ENCODE measurements at places on chromosomes 16 and 17.

DNA sequence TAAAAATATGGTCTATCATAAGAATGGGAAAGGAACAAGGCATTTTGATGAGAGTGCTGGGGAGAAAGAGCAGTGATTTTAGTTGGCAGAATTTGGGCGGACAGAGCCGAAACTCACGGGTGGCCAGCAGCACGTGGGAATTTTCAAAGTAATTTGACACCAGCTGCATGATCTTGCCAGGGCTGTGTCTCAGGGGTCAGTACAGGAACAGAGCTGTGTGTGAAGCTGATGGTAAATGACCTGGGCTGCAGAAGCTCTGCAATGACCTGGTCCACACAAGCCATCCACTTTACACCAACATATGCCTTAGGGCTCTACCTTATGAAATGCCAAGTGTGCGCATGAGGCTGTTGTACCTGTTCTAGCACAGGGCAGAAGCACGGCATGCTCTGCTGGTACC, 112.0 kb downstream of the ZFHX3 start:
- no peak for DNase-seq

- no peak for DNase-seq
Measured at GRCh38 chr16:87762071-87762571, 3.7 kb downstream of the KLHDC4 start.

GRCh38 chr17:56159826-56160380, 6.6 kb downstream of the ANKFN1 start:
- DNase-seq = no peak

- no peak for DNase-seq
Measured at GRCh38 chr16:2609827-2610470, 72.1 kb downstream of the PDPK1 start.

DNA sequence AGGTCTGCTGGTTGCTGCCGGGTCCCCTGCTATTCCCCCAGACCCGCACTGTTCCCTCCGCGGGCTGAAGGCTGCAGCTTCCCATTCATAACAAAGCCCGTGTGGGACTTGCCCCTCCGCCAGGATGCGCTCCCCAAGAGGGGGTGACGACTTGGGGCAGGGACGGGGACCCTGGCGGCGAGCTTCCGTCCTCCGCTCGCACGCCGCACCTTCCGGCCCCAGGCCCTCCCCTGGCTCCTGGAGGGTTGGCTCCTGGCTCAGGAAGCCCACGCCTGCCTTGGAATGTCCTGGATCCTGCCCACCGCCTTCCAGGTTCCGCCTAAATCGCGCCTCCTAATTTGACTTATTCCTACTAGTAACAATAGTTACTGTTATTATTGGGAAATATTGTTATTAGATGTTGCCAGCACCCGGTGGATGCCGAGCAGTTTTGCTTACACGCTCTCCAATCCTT, 1.1 kb upstream of the TFAP4 start:
- peak; percentile 73 for DNase-seq

DNA sequence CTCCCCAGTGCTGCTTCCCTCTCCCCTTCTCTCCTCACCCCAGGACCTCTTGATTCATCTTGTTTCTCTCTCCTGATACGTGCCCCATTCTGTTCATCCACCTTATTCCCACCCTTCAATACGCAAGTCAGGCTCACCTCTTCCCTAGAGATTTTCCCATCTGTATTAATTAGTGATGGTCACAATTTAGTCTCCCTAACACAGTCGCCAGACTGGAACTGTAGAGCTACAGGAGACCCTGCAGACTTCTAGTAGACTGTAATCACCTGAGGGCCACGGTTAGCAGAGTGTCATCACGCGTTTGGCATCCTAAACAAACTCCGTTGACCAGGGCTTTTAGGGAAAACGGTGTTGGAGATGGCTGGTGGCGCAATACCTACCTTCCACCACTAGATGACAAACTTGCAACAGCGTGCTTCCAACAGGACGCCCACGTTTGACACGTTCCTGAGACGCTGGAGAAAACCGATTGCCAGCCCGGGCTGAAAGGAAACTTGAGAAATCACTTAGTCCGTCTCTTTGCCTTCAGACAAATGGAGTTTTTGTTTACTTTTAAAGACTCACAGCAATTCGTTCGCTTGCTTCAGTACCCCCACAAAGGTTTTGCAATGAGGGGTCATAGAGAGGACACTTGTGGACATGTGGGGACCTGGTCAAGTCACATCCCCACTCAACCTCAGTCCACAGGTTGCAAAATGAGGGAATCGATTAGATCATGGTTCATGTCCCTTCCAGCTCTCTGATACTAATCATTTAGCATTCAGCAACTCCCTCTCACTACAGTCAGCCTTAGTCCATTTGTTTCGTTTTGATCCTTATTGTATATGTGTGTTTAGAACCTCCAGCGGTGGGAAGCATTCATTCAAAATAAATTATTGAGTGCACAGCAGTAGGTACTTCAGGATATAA, 20.6 kb downstream of the MYL4 start:
- peak; percentile 74 for DNase-seq

DNA sequence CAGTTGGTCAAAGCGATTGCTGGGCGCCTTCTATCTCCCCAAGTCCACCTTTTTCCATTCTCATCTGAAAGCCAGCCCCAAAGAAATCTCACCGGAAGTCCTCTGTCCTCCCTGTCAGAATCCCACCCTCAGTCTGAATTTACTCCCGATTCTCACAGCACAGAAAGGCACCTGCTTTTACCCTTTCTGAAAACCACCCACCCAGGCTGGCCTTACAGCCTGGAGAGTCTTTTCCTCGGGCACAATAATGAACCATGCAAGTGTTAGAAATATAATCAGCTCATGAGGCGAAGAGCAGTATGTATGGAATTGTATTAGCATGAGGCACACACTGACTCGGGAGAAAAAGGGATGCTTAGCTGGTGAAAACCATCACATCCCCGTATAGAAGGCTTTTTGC, 1.2 kb upstream of the ZFHX3 start:
- DNase-seq = no peak

GRCh38 chr17:74471341-74471740, 4.9 kb downstream of the CD300A start:
- no peak for DNase-seq

- DNase-seq = no peak
Measured at GRCh38 chr16:20166531-20167235, 93.0 kb upstream of the GPR139 start.

All from endothelial cell (in vitro differentiated cells).